Substantia nigra (tissue), 51 donors: ENCODE measurements at places on chromosomes 2 and 18.

DNA sequence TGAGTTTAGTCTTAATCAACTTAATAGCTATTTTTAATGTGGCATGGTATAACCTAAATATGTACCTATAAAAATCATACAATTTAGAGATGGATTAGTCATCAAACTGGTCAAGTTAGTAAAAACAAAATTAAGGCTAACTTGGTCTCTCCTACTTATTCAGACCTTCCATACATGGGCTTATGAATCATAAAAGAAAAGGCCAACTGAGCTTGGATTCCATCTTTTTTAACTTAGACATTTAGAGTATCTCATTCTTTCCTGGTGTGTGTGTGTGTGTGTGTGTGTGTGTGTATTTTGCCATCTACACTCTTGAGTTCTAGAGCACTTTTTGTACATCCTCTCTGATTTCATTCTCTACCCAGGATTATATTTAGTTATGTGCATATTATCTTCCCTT lies 637.5 kb downstream of the PLCL1 start:
- DNase-seq: no peak

DNA sequence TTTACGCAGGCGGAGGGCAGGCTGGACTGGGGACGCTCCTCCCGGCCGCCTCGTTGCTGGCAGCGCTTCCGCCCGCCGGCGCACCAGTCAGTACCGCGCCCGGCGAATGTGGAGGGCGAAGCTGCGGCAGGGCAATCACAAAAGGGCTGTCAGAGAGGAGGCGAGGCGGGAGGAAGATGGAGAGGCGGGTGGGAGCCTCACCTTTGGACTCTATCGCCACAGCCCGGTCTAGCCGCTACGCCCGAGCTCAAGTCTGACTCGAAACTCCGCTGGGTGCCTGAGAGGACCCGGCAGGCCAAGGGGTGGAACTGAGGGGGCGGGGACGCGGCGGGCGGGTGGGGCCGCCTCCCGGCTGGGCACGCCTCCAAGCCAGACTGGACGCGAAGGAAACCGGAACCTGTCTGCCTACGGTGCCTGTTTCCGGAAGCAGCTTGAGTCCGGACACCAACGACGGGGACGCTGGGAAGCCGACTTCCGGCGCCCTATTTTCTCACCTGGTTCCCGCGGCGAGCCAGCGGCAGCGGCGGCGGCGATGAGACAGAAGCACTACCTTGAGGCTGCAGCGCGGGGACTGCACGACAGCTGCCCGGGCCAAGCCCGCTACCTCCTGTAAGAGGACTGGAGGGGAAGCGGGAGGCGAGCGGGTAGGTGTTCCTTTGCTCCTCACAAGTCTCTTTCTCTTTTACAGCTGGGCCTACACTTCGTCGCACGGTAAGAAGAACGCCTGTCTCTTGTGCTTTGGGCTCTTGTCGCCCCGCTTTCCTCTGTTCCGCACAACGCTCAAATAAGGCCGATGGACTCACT lies at the start of gene RMP24:
Gene RMP24 (plus strand): TSS at position 483 of the 804 bp plus-strand sequence.
- DNase-seq: peak; percentile 95

DNA sequence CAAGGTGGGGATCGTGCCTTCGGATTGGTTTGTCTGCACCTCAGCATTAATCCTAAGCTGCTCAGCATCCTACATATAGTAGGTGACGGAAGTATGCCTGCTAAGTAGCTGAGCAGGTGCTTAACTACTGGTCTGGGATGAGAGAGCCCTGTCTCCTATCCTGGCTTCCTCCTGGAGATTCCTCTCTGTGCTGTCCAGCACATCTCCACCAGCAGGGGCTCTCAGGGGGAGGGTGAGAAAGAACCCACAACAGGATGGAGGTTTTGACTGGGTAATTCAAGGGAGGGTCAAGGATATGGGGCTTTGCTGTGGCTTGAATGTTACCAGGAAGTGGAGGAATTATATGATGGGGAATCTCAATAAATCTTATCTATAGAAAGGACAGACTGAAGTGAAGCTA lies 45.4 kb upstream of the KIF5C start:
- DNase-seq: no peak

DNA sequence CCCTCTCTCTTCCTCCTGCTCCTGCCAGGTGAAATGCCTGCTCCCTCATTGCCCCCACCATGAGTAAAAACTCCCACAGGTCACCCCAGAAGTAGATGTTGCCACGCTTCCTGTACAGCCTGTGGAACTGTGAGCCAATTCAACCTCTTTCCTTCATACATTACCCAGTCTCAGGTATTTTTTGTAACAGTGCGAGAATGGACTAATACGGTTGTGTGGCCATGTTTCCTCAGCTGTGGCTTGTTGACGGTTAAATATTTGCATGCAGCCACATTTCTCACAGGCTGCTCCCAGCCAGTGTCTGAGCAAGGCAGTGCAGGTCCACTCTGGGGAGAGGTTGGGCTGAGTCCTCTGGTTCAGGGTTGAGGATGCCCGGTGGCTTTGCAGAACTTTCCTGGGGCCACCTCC lies 27.8 kb upstream of the COPS8 start:
- DNase-seq: no peak

GRCh38 chr18:28018351-28018750 lies 158.6 kb downstream of the CDH2 start:
- DNase-seq: no peak

DNA sequence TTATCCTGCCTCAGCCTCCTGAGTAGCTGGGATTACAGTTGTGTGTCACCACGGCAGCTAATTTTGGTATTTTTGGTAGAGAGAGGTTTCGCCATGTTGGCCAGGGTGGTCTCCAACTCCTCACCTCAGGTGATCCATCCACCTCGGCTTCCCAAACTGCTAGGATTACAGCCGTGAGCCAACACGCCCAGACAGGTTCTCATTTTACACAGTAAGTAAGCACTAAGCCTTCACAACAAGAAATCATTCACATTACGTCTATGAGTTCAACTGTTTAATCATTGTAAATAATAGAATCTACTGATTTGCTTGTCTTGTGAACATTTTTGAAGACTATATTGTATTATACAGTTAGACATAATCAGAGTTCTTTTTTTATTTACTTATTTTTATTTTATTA lies 131.5 kb upstream of the LRATD1 start:
- no peak for DNase-seq

DNA sequence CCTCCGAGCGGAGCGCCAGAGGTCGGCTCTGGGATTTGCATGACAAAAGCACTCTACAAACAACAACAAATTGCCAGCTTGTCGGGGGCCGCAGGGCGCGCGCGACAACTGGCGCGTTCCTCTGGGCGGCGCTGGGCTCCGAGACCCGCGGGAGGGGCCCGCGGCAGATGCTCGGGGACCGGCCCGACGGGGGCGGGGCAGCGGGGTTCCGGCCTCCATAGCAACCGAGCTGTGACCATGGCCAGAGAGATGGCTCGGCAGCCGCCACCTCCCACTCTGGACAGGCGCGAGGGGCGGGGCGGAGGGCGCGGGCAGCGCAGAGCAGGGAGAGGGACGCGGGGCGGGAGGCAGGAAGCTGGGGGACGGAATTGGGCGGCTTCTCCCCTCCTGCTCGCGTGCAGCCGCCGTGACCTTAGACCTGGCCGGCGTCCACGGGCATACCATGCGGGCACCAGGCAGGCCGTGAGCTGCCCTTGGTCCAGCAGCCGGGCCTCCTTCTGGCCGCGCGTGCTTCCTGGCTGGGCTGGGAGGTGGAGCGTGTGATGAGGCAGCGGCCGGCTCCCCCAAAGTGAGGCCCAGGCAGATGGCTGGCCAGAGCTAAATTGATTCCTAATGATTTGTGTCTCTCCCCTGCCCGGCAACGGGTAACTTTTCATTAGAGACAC lies 171.5 kb downstream of the CELF4 start:
- DNase-seq: peak; percentile 84

- DNase-seq: no peak
These were observed 165.3 kb downstream of the SNTG2 start for GRCh38 chr2:1115843-1116539.

- no peak for DNase-seq
These were observed 149.3 kb downstream of the FAM124B start for GRCh38 chr2:224252631-224253030.

DNA sequence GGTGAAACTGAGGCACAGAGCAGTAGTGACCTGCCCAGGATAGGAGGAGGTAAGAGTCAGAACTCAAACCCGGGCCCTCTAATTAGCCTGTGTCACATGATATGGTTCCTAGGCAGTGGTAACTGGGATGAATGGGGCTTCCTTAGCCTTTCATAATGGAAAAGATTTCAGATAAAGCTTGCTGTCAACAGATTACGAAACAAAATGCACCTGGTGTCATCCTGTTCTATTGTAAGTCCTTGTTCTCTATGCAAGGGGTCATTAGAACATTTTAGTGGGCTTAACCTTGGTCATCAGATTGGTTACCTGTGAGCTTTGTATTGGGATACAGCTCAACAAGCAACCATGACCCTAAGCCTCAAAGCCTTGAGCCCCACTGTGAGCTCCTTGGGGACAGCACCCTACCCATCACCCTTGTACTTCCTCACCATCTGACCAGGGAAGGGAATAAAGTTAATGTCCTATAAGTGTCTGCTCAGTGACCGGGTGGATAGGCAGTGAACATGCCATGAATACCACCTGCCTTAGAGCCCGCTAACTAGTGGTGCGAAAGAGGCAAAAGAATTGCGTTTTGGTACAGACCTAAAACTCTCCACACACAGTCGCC lies 70.3 kb upstream of the RMDN2 start:
- DNase-seq: no peak

DNA sequence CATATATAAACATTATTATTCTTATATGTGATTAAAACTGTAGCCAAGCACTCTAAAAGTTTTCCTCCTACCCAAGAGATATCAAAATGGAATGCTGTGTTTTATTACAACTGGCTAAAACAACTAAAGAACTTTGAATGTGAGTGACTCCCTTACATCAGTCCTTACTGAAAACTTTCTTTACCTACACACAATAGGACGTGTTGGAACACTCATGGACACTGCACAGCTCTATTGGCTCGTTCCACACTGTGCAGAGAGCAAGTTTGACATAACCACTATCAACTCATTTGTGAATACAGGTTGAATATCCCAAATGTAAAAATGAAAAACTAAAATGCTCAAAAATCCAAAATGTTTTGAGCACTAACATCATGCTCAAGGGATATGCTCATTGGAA lies 650.6 kb downstream of the SLC4A3 start:
- DNase-seq: no peak

DNA sequence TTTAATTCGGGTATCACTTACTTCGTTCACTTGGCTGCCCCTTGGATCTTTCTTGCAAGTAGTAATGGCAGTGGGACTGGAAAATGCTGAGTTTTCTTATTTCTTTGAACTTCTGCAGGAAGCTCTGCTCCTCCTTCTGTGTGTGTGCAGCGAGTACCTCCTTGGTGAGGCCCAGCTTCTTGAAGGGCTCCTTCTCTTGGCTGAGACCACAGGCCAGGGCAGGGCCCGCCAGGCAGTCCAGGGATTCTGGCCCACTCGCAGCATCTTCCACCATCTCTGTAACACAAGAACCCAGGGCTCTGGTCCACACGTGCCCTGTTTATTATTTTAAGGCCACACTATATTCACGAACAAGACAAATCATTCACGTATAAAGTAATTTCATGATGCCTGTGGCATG lies 15.8 kb upstream of the HES6 start:
- no peak for DNase-seq

- no peak for DNase-seq
These were observed 240.5 kb downstream of the BCL2 start for GRCh38 chr18:63079114-63079513.

DNA sequence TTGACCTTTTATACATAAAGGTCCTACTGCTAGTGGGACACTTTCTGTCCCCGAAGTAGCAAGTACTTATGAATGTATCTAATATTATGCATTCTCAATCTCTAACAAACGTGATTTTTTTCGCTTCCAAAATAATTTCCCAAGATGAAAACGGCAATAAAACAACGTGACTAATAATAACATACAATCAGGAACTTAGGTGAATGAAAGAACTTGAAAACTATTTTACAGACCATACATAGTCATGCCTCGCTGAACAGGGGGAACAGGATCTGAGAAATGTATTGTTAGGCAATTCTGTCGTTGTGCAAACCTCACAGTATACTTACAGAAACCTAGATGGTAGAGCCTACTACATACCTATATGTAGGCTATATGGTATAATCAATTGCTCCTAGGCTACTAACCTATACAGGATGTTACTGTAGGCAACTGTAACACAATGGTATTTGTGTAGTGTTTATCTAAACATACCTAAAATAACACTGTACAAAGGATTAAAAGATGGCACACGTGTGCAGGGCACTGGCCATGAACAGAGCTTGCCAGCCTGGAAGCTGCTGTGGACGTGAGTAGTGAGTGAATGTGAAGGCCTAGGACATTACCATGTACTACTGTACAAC lies 2.5 kb downstream of the RTN4 start:
- DNase-seq: peak; percentile 19

DNA sequence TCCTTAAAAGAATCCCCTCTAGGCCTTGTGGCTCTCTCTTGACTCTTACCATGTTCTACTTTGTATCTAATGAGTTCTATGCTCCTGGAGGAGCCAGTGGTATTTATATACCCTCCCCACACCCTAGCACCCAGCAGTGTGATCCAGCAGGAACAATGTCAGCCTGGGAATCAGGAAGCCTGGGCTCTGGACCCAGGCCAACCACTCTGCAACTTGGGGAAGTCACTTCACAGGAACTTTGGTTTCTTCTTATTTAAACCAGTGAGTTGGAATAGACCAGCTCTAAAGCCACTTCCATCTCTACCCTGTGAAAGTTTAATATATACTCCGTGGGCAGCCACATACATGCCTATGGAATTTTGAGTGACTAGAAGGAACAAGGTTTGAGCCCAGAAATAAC lies 11.6 kb upstream of the SPTBN1 start:
- no peak for DNase-seq

DNA sequence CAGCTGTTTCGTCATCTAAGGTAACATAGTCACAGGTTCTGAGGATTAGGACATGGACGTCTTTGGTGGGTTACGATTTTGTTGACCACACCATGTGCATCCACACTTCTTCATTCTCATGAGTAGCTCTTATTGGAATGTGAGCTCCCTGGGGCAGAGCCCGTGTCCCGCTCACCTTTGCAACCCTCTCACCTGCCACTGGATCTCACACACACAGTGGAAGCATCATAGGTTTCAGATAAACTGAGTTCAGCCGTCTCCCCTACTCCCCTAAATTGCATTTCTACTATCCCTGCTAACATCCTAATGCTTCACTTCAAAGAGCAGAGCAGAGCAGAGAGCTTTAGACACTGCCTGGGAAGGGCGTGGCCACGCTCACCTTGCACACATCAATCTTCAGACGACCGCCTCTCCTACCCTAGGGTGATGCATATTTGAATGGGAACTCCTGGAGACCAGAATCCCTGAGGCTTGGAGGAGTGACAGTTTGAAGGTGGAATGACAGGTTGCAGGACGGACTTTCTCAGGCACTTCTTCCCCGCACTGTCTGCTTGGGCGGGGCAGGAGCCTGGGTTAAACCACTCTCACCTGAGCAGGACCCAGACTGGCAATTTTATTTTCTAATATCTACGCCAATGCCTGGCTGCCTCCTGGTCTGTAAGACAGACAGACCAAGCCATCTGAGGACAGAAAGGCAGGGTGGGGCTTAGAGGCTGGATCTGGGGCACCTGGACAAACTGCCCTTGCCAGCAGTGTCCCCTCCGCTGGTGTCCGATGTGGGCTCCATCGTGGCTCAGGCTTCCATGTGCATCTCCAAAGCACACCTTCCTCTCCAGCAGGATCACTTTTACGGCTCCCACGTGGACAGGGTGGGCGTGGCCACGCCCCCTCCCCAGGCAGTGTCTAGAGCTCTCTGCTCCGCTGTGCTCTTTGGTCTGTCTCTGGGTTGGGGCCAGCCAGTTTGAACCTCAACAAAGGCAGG lies 229.5 kb upstream of the COPS8 start:
- no peak for DNase-seq
